ENCODE measurements at places on chromosomes 2 and 18. TPM values are rescaled to one million over a fixed set of nuclear protein-coding genes. Genes with fewer than 3 reads are reported as not detected.

The ANKRD62 gene
- total RNA-seq, result not detected

The VWA3B gene
- total RNA-seq, result 0.33 TPM

The NEB gene
- total RNA-seq, result 0.20 TPM

The RAX gene
- not detected for total RNA-seq

The PIEZO2 gene
- 0.47 TPM for total RNA-seq

The INHBB gene
- 20.0 TPM for total RNA-seq

The ESPNL gene
- 0.15 TPM for total RNA-seq

The SPDYA gene
- total RNA-seq, result not detected

The SLC30A3 gene
- 2.1 TPM for total RNA-seq

The STPG4 gene
- not detected for total RNA-seq

The DOK6 gene
- total RNA-seq, result not detected

The ALPP gene
- total RNA-seq, result 5.2 TPM

The MAPK4 gene
- total RNA-seq, result 0.20 TPM

The LRRC30 gene
- total RNA-seq, result not detected

The ATP8B1 gene
- 6.8 TPM for total RNA-seq

The UGT1A6 gene
- total RNA-seq, result 1.2 TPM

The PRSS56 gene
- total RNA-seq, result 0.21 TPM

The ALKAL2 gene
- not detected for total RNA-seq
